Cardiac septum (tissue), 1 donor: ENCODE measurements at places on chromosomes 2 and 18. TPM values are rescaled to one million over a fixed set of nuclear protein-coding genes. Genes with fewer than 3 reads are reported as not detected.

- no peak for DNase-seq
These were observed 447.0 kb upstream of the ID2 start for GRCh38 chr2:8234757-8235374.

Gene GPR55
- total RNA-seq, result not detected

GRCh38 chr2:160006475-160006874 lies 55.9 kb downstream of the PLA2R1 start:
- no peak for DNase-seq

GRCh38 chr2:113084249-113085000 lies 16.7 kb downstream of the IL1F10 start:
- no peak for DNase-seq

Gene GDF7
- total RNA-seq, result 0.94 TPM

DNA sequence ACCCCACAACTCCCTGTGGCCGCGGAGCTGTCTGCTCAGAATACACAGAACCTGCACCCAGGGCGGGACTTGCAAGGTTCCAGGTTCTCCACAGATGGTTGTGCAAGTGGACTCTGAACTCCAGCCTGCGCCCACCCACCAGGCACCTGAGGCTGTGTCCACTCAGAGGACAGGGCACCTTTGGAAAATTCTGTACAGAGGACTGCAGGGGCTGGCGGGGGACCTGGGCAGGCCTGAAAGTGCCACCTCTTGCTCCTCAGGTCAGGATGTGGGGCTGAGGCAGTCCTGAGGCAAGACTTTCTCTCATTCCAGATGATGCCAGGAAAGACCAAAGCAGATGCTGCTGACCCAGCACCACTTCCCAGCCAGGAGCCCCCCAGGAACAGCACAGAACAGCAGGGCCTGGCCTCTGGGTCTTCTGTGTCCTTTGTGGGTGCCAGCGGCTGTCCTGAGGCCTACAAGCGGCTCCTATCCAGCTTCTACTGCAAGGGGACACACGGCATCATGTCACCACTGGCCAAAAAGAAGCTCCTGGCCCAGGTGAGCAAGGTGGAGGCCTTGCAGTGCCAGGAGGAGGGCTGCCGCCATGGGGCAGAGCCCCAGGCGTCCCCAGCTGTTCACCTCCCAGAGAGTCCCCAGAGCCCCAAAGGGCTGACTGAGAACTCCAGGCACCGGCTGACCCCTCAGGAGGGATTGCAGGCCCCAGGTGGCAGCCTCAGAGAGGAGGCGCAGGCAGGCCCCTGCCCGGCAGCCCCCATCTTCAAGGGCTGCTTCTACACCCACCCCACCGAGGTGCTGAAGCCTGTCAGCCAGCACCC lies 14.4 kb downstream of the ARID5A start:
- DNase-seq, result no peak

GRCh38 chr2:60426880-60427279 lies 126.6 kb downstream of the BCL11A start:
- DNase-seq, result no peak

GRCh38 chr18:55762424-55762823 lies 174.4 kb upstream of the TCF4 start:
- DNase-seq, result no peak

DNA sequence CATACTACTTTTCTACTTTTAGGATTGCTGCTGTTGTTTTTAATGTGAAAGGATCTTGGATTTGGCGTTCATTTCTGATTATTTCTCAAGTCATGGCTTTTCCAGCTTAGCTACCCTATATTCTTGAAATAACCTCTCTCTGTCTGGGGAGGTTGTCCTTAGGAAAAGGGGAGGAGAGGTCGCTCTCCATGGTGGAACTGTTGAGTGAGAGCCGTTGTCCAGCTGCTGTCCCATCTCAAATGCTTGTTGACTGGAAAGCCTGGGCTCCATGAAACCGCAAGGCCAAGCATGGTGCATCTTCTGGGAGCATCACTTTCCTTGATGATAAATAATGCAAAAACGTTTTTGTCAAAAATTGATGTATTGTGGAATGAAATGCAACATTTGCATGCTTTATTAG lies 479.1 kb upstream of the RAB12 start:
- no peak for DNase-seq

GRCh38 chr2:234422273-234422732 lies 74.6 kb downstream of the ARL4C start:
- DNase-seq, result no peak

GRCh38 chr2:215862351-215862771 lies 151.0 kb downstream of the MREG start:
- DNase-seq, result no peak

- no peak for DNase-seq
These were observed 453.4 kb downstream of the BCL11A start for GRCh38 chr2:60100034-60100433.

Gene NT5C1B
- total RNA-seq, result not detected

GRCh38 chr2:42895791-42896135 lies 103.4 kb upstream of the HAAO start:
- peak; percentile 66 for DNase-seq

GRCh38 chr2:68857855-68858456 lies 13.2 kb downstream of the BMP10 start:
- no peak for DNase-seq

- DNase-seq, result no peak
These were observed 93.8 kb upstream of the ODC1 start for GRCh38 chr2:10541775-10542432.

- no peak for DNase-seq
These were observed 683 bp upstream of the DNAJC27 start for GRCh38 chr2:24972315-24972961.
